ENCODE measurements at places on chromosomes 4 and X. TPM values are rescaled to one million over a fixed set of nuclear protein-coding genes. Genes with fewer than 3 reads are reported as not detected.

DNA sequence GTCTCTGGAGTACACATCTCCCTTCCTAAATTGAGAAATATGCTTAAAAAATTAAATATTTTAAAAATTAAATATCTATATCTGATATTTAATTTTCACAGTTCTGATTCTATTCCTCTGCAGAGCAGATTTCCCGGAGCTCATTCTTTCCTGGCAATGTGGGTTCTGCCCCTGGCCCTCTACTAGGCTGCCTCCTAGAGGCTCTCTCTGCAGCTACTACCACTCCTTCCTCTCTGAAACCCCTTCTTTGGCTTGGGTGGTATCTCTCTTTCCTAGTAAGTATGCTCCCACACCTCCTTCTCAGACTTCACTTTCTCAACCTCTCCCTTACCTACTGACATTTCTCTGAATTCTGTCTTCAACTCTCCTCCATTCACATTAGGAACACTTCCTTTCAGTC is 45.3 kb downstream of the RPGR start:
- DNase-seq, result no peak

- no peak for DNase-seq
Observed at GRCh38 chr4:146105464-146105863, 70.1 kb upstream of the LSM6 start.

GABRG1 gene
- not detected for total RNA-seq

DNA sequence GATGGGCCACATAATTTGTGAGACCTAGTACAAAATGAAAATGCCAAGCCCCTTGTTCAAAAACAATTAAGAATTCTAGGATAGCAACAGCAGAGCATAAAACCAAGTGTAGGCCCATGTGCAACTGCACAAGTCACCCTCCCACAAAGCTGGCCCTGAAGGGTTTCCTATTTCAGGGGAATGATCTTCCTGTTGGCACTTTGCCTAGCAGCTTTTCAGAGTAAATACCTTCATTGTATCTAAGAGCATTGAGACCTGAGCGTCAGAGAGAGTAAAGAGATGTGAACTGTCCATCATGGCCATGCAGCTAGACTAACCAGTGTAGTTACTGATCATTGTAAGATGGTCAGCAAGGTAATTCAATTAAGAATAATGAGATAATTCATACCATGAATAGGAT is 113.6 kb downstream of the CNKSR2 start:
- DNase-seq, result no peak

GRCh38 chr4:104591510-104591911 is 96.8 kb upstream of the CXXC4 start:
- DNase-seq, result peak; percentile 54

PSAPL1 gene
- total RNA-seq, result not detected

AFF2 gene
- total RNA-seq, result 12.2 TPM

GRCh38 chr4:141680060-141680459 is 43.7 kb downstream of the IL15 start:
- no peak for DNase-seq

- peak; percentile 14 for DNase-seq
Observed at GRCh38 chrX:38973322-38973721, 172.1 kb downstream of the MID1IP1 start.

DNA sequence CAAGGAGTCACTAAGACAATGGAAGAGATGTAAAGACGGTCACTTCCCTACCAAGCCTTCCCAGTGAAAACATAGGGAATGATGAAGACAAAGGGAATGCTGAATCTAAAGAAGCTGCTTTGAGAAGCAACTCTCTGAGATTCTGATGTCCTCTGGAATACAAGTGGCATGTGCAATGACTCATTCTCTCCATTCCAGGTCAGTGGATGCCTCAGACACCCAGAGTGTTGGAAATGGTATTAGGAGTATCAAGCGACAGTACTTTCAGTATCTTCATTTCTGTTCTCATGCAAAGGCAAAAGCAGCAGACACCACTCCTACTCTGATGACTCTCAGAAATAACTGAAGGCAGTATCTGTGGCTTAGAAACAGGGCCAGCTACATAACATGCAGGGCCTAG is 102.6 kb downstream of the FSTL5 start:
- DNase-seq, result no peak

- DNase-seq, result no peak
Observed at GRCh38 chr4:87950493-87950892, 25.0 kb upstream of the SPP1 start.

GRCh38 chr4:7771541-7772507 is 167.8 kb downstream of the AFAP1 start:
- DNase-seq, result no peak

GRCh38 chr4:183098019-183098722 is 886 bp upstream of the WWC2 start:
- peak; percentile 43 for DNase-seq

DNA sequence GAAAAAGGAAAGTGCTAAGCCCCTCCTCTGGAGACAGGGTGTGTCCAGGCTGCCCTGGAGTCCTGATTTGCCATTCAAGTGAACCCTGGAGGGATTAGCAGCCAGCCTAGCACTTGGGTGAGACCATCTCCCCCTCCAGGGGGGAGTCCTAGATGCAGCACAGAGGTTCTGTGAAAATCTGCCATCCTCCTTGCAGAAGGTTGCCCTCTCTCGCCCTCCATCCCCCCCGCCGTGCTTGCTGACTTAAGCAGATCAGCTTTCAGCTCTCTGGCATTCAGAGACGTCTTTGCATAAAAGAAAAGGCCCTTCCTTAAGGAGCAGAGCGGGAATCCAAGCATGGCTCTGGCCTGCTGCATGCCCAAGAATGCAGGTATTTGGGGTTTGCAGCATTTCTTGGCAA is 102.1 kb upstream of the SCML1 start:
- DNase-seq, result peak; percentile 71

DNA sequence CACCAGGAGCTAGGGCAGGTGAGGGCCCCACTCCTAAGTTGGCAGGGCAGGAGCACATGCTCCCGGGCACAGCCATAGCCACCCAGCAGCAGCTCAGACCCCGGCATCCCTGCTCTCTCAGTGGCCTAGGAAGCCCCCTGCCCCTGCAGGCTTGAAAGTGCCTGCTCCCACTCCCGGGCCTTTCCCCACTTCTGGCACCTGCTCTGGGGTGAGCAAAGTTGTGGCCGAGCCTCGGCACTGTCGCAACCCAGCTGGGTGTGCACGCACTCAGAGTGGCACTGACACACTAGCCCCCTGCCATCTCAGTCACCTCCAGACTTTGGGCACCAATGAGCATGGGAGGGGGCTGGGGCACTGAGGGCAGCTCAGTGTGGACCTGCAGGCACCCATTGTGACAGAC is 60.8 kb upstream of the CDKN2AIP start:
- DNase-seq, result no peak

- no peak for DNase-seq
Observed at GRCh38 chr4:11426731-11427120, 2.0 kb downstream of the HS3ST1 start.

- DNase-seq, result no peak
Observed at GRCh38 chrX:96538104-96538725, 146.4 kb upstream of the DIAPH2 start.

Measured in glutamatergic neuron (in vitro differentiated cells).